ENCODE measurements at places on chromosomes 1 and 21. TPM values are rescaled to one million over a fixed set of nuclear protein-coding genes. Genes with fewer than 3 reads are reported as not detected.

DNA sequence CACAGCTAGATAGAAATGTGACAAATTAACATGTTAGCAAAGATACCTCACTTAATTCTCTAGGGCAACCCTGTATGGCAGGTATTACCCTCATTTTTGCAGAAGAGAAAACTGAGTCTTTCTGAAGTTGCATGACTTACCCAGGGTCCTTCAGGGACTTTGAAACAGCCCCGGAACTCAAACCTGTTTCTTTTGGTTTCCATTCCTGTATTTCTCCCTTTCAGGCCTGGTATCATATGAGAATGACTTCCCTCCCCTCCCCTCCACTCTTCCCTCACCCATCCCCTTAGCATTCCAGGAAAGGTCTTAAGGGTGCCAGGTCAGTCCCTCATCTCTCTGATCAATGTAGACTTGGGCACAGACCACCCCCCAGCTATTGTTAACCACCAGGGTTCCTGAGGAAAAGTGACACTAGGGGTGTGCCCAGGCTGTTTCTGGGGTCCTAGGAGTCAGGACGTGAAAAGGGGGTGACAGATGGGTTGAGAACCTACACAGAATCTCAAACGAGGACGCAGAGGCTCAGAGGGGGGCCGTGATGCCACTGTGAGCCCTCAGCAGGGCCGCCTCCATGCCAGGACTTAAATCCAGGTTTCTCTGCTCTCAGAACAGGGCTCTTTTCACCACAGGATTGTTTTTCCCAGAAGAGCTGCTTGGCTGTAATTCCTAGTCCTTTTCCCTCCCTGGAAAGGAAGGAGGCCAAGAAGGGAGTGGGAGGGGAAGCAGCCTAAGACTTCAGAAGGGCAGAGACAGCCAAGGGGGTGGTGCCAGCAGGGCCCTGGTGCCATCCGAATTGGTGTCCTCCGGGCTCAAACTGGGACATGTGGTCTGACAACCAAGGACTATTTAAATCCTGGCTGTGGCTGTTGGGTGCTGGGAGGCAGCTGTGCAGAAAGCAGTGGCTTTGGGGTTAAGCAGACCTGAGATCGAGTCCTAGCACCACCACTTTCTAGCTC, 2.1 kb upstream of the WASF2 start:
- no peak overlapping the region for H3K4me3 ChIP-seq
- H3K36me3 ChIP-seq: no peaks in the 10 kb centered on the region
- no peaks in the 10 kb centered on the region for H3K27me3 ChIP-seq
- peaks cover 22% of the 10 kb centered on the region for H3K4me1 ChIP-seq
- peak overlapping the region; percentile 82 for H3K27ac ChIP-seq
- no peak for DNase-seq

- H3K36me3 ChIP-seq: no peaks in the 10 kb centered on the region
- H3K27ac ChIP-seq: no peak overlapping the region
- H3K4me3 ChIP-seq: no peak overlapping the region
Measured at GRCh38 chr1:231207437-231207836, 33.6 kb upstream of the GNPAT start.

DNA sequence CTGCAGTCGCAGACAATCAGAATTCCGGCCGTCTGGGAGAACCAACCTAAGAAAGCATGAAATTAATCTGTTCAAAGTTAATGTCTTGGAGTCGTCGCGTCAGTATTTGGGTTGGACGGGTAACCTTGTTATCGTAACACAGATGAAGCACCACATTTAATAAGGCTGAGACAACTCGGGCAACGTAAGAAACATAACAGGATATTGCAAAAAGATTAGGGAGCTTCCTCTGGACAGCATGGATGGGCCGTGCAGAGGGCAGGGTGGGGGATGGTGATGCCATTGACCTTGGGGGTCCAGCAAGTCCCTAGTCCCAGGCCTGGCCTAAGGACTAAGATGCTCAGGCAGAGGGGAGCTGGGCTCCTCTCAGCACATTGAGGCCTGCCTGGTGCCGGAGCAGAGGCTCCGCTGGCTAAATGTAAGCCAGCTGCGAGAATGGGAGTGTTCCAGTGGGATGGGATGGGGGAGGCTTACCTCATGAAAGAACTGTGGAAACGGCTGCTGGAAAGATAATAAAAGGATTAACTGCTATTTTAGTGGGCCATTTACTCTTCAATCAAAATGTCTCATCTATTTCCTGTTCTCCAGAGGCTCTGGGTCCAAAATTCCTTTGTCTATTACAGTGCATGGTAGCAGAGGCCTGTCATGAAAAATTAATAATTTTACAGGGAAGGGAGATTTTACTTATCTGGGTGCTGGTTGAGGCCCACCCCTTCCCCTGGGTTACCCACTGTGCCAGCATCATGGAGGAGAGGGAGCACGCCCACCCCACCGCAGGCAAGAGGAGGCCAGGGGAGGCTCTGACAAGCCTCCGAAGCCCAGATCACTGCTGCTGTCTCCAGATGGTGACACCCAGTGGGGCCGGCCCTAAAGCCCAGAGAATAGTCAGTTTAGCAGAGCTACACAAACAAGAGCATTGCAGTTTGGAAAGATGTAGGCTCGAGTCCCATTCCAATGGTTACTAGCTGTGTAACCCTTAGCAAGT, 131.6 kb downstream of the DMRTB1 start:
- DNase-seq: peak; percentile 56
- no peak overlapping the region for H3K27ac ChIP-seq
- H3K4me1 ChIP-seq: peaks cover 7% of the 10 kb centered on the region
- no peak overlapping the region for H3K4me3 ChIP-seq
- H3K36me3 ChIP-seq: no peaks in the 10 kb centered on the region

DNA sequence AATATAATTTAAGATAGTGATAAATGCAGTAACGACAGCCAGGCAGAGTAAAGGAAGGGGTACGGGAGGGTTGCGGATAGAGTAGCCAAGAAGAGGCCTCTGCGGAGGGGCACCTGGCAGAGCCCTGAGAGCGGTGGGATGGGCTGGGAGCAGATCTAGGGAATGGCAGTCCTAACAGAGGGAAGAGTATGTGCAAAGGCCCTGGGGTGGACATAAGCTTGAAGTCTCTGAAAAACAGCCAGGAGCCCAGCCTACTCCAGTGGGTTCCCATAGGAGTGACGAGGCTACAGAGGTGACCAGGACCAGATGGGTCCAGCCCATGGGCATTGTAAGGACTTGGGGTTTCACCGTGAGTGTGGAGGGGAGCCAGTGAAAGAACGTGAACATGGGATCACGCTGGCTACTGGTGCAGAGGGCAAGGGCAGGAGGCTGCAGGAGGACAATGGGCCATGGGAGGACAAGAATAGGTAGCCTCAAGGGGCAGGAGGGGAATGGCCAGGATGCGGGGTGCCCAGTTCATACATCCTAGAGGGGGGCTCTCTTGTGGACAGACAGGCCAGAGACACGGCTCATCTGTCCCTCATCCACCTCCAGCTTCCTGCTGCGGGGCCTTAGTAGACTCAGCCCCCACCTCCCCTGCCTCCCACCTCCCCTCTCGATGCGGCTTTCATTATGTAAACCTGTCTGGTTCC, 185.7 kb upstream of the VAMP3 start:
- H3K4me3 ChIP-seq: no peak overlapping the region
- H3K36me3 ChIP-seq: no peaks in the 10 kb centered on the region
- no peak overlapping the region for H3K27ac ChIP-seq
- no peaks in the 10 kb centered on the region for H3K4me1 ChIP-seq
- no peak for DNase-seq
- H3K27me3 ChIP-seq: no peaks in the 10 kb centered on the region

GRCh38 chr1:26034504-26035202, 11.3 kb downstream of the SLC30A2 start:
- no peak overlapping the region for H3K27ac ChIP-seq
- H3K36me3 ChIP-seq: no peaks in the 10 kb centered on the region
- peak overlapping the region; percentile 65 for H3K4me3 ChIP-seq
- DNase-seq: peak; percentile 45
- H3K4me1 ChIP-seq: peaks cover 5% of the 10 kb centered on the region

GRCh38 chr1:31163866-31164265, 75.8 kb downstream of the NKAIN1 start:
- no peaks in the 10 kb centered on the region for H3K27me3 ChIP-seq
- no peak for DNase-seq
- no peak overlapping the region for H3K27ac ChIP-seq
- H3K4me3 ChIP-seq: no peak overlapping the region

- H3K27me3 ChIP-seq: peaks cover 63% of the 10 kb centered on the region
- no peak overlapping the region for H3K4me3 ChIP-seq
- no peaks in the 10 kb centered on the region for H3K36me3 ChIP-seq
- no peak for DNase-seq
Measured at GRCh38 chr1:78047631-78048030, 1.9 kb downstream of the GIPC2 start.

GRCh38 chr1:165254376-165254775, 102.1 kb downstream of the LMX1A start:
- DNase-seq: no peak
- no peaks in the 10 kb centered on the region for H3K27me3 ChIP-seq
- peaks cover 39% of the 10 kb centered on the region for H3K4me1 ChIP-seq
- no peak overlapping the region for H3K27ac ChIP-seq
- no peaks in the 10 kb centered on the region for H3K36me3 ChIP-seq

DNA sequence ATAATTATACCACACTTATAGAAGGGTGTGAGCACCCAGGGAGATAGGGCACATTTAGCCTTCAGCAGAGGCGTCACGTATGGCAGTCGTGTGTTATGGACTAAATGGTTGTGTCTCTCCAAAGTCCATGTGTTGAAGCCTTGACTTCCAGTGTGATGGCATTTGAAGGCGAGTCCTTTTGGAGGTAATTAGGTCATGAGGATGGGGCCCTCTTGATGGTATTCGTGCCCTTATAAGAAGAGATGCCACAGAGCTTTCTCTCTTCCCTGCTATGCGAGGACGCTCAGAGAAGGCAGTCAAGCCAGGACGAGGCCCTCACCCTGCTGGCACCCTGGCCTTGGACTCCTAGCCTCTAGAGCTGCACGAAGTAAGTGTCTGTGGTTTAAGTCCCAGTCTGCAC, 375.0 kb upstream of the C1orf174 start:
- H3K36me3 ChIP-seq: no peaks in the 10 kb centered on the region
- H3K4me1 ChIP-seq: peaks cover 31% of the 10 kb centered on the region
- H3K27ac ChIP-seq: no peak overlapping the region

DNA sequence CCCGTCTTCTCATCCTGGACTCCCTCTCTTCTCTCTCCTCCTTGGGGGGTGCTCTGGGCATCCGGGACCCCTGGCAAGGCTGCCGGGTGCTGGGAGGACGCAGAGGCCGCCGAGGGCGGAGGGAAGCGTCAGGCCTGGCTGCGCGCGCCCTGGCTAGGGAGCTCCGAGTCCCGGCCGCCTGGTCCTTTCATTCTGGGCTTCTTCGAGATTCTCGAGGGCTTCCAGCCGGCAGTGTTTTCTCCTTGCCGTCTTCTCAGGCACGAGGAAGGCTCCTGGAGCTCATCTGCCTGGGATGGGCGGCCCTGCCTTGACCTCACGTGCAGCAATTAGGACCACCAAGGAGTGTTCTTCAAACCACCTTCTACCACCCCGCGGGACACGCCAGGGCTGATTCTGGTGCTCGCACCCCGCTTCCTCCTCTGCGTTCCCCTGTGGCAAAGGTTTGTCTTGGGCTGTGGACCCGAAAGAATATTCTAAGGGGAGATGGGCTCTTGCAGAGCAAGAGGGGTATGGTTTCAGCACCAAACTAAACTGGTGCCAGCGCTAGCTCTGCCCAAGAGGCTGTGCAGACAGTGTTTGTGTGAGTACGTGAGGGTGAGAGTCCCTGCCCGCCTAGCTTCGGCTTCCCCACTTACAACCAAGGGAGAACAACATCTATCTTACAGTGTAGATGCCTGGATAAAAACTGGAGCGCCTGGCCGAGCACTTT, 36.5 kb downstream of the PIK3CD start:
- peak; percentile 62 for DNase-seq
- peaks cover 19% of the 10 kb centered on the region for H3K4me1 ChIP-seq
- H3K36me3 ChIP-seq: no peaks in the 10 kb centered on the region
- no peak overlapping the region for H3K27ac ChIP-seq
- peaks cover 56% of the 10 kb centered on the region for H3K27me3 ChIP-seq

GRCh38 chr1:166975361-166976129, at the start of gene ILDR2:
Gene ILDR2 (minus strand): TSS chr1:166975540. CDS start chr1:166975268, 272 bp downstream.
- peaks cover 41% of the 10 kb centered on the region for H3K4me1 ChIP-seq
- H3K27ac ChIP-seq: no peak within 1 kb of the TSS
- peaks cover 68% of the 10 kb centered on the region for H3K27me3 ChIP-seq
- peak within 1 kb of the TSS; percentile 83 for H3K4me3 ChIP-seq
- DNase-seq: peak; percentile 82
- no peaks in the 10 kb centered on the region for H3K36me3 ChIP-seq

DNA sequence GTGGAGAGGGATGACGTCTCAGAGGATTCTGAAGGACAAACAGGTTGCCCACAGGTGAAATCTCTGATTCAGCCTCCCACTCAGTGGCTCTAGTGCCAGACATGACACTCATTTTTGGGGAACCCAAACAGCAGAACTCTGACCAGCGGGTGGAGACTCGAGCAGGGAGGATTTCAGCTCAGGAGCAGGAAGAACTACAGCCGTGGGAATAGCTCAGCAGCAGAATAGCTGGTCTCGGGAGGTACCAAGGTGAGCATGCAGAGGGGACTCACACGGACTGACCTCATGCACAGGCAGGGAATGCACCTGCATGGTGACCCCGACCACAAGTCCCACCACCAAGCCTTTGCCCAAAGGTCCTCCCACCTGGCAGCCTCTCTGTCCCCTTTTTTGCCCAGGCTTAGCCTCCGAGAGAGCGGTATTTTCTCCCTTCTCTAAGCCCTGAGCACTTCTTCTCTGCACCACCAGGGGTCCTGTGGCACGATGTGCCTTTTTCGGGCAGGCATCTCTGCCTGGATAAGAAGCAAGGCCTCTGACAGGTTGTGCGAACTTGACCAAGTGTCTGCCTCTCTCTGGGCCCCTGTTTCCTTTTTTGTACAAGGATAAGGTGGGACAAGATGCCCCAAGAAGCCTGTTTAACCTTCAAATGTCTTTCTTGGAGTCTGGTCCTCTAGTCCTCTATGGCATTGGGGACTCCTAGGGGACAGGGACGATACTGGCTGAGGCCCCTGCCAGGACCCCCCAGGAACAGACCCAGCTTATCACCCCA, 8.8 kb upstream of the FGR start:
- no peak overlapping the region for H3K27ac ChIP-seq
- no peak overlapping the region for H3K4me3 ChIP-seq
- no peaks in the 10 kb centered on the region for H3K36me3 ChIP-seq
- no peaks in the 10 kb centered on the region for H3K4me1 ChIP-seq

GRCh38 chr1:212814537-212815334, 23.0 kb downstream of the TATDN3 start:
- no peak overlapping the region for H3K27ac ChIP-seq
- H3K27me3 ChIP-seq: no peaks in the 10 kb centered on the region
- H3K4me3 ChIP-seq: no peak overlapping the region

- H3K4me1 ChIP-seq: peaks cover 6% of the 10 kb centered on the region
- no peaks in the 10 kb centered on the region for H3K27me3 ChIP-seq
- no peaks in the 10 kb centered on the region for H3K36me3 ChIP-seq
- H3K27ac ChIP-seq: no peak overlapping the region
- DNase-seq: no peak
Measured at GRCh38 chr21:34996304-34997101, 52.6 kb downstream of the RUNX1 start.

DNA sequence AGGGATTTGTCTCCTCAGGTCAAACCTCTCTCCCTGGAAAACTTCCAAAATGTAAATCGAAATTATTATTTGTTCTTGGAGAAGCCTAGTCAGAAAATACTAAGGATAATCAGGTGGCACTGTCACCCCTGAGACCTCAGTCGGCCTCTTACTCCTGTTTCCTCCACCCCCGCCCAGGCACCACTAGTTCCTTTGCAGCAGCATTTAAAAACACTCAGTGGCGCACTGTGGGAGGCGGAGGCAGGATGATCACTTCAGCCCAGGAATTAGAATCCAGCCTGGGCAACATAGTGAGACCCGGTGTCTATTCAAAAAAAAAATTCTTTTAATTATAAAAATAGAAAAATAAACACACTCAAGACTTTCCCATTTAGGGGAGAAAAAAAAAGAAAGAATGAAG, 18.0 kb upstream of the IFNAR2 start:
- H3K27ac ChIP-seq: no peak overlapping the region
- H3K4me1 ChIP-seq: no peaks in the 10 kb centered on the region
- no peak for DNase-seq
- H3K36me3 ChIP-seq: peaks cover 5% of the 10 kb centered on the region

Gene PYHIN1
- total RNA-seq: not detected

Gene GJA8
- total RNA-seq: not detected

Gene LCE1E
- not detected for total RNA-seq

All from neural progenitor cell (in vitro differentiated cells).